ENCODE measurements at places on chromosomes 5 and 9.

- DNase-seq, result no peak
These were observed 22.3 kb downstream of the ANKRD31 start for GRCh38 chr5:75214409-75214808.

DNA sequence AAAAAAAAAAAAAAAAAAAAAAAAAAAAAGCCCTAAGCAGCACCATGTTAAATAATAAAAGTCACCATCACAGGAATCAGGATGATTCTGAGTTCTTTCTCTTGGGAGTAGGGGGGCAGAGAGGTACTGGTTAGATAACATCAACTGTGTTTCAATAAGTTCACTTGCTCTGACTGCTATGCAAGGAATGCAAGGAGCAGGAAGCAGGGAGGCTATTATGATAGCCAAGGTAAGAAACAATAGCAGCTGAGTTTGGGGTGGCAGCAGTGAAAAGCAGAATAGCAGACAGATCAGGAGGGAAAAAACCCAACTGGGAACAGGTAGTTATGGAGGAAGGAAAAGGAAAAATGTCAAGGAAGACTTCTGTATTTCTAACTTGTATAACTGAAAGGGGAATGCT, 8.2 kb downstream of the CEP120 start:
- no peak for DNase-seq

- DNase-seq, result no peak
These were observed 211.1 kb downstream of the DMRTA1 start for GRCh38 chr9:22657713-22658112.

GRCh38 chr5:26940994-26941393, 97.4 kb downstream of the CDH9 start:
- DNase-seq, result no peak

GRCh38 chr9:87604886-87605588, 107.4 kb downstream of the DAPK1 start:
- DNase-seq, result no peak

DNA sequence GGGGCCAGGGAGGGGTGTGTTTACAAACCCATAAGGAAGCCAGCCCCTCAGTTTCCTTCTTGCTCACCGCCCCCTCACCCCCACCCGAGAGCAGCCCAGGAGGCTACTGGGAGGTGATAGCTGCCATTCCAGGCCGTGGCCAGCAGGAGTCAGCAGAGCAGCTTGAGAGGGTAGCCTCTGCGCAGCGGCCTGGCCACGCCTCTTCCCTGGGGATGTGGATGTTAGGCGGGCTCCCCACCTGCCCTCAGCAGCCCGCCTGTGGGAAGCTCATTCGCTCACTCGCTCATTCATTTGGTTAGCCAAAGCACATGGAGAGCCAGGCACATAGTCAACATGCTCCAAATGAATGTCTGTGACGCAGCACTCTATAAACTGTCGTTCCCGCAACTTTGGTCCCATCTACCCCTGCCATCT, 6.1 kb upstream of the DPM2 start:
- peak; percentile 78 for DNase-seq

DNA sequence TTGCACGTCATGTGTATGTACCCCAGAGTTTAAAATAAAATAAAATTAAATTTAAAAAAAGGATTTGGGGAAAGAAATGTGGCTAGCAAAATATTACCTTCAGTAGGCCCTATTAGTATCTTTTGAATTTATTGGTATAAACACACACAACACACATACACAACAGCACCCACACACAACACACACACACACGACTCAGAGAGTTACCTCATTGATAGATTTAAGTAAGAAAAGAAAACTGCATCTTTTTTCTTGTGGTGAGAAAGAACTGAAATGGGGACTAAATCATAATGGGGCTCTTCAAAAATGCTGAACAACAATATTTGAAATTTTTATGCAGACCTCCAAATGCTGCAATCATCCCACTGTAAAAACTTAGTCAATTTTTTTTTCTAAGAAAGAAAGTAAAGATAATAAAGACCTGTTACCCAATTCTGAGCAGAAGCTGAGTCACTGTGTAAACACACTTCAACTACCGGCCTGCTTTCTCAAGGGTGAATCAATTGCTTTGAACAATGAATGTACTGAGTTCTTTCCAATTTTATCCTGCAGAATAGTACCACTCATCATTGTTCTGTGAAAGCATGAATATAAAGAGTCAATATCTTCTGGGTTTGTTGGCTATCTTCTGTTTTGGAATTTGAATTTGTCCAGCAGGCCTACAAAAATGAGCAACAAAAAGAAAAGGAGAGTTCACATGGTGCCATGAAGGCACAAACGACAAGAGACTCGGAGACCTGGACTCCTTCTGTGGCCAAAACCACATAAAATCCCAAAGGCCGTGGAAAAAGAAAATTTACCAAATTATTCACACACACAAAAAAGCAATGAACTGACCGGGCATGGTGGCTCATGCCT, 57.9 kb upstream of the CCNG1 start:
- no peak for DNase-seq

GRCh38 chr5:172151661-172152210, 36.3 kb downstream of the STK10 start:
- DNase-seq, result no peak

GRCh38 chr9:79477241-79477840, 94.4 kb upstream of the TLE4 start:
- no peak for DNase-seq

DNA sequence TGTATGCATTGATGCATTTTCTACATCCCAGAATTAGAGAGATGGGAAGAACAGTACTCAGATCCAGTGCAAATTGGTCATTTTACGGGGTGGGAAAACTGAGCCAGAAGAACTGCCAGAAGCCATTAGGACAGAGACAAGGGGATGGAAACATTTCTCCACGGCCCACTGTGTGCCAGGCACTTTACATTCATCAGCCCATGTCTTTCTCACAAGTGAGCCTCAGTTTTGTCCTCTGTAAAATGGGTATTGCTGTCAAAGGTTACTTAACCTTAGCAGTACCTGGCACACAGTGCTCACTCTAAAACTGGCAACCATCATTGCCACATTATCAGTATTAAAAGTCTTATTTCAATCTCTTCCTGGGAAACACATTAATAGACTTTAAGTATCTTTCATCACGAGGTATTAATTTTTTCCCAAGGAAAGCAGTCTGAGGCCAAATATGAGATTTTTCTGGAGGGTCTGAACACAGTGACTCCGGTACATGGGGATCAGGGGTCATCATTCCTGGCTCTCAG, 5.2 kb downstream of the DUSP1 start:
- DNase-seq, result peak; percentile 22

GRCh38 chr5:147688656-147689356, 93.7 kb downstream of the JAKMIP2 start:
- no peak for DNase-seq

DNA sequence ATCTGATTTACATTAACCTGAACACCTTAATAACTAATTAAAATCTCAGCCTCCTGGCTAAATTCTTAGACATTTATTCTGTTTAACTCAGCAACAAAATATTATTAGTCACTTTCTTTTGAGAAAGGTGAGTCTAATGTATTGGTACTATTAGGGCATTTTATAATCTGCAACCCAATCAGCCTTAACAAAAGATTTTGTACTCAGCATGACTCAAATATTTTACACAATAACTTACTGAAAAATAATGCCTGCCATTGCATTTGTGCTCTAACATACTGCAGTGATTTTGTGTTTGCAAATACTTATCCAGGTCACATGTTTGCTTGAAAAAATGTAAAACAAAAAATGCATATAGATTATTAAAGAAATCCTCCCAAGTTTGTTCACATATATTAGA, 1129.9 kb downstream of the TAF11L14 start:
- DNase-seq, result no peak

DNA sequence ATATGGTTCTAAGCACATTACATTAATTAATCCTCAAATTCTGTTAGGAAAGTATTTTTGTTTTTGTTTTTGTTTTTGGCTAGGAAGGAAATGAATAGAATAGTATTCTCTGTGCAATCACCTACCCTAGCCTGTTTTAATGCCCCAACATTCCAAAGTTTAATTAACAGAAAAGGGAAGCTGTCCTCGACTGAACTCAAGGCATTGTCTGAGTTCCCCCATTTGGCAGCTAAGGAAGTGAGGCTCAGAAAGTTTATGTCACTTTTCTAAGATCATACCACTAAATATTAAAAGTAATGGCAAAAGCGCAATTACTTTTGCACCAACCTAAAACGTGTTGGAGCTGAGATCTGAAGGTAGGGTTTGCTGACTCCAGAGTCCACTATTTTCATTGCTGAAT, 59.8 kb downstream of the FGF1 start:
- DNase-seq, result no peak

DNA sequence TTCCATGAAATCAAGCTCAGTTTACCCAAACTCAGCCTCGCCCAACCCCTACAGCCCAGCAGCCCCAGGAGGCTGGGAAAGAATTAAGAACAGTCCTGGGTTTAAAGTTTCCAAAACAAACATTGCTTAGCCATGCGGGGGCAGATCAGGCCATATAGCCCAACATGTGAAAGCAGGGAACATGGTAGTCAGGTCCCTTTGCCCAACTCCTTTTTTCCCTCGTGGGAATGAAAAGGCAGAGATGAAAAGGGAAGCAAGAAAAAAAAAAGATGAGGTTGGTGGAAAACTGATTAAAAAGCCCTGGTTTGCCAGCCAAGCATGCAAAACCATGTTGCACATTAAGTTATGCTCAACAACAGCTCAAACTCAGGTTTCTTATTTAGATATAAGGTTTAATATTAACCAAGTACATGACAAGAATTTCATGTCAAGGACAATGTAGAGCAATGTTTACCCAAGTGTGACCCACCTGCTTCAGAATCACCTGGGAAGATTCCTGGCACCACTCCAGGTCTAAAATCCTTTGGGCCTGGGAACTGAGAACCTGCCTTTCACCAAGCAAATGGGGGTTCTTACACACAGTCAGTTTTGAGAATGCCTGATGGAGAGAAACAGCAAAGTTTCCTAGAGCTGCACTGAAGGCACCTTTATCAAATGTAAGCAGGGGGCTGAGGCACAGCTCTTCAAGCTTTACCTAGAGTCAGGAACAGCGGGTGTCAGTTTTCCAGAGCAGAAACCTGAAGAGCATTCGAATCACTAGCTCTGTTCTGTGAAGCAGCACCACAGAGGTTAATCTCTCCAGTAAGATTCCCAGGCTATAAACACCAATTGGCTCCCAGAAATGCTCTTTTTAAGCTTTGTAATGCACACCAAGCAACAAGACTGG, 1.7 kb downstream of the FREM1 start:
- no peak for DNase-seq

- no peak for DNase-seq
These were observed 59.5 kb upstream of the TLE4 start for GRCh38 chr9:79512251-79512650.

DNA sequence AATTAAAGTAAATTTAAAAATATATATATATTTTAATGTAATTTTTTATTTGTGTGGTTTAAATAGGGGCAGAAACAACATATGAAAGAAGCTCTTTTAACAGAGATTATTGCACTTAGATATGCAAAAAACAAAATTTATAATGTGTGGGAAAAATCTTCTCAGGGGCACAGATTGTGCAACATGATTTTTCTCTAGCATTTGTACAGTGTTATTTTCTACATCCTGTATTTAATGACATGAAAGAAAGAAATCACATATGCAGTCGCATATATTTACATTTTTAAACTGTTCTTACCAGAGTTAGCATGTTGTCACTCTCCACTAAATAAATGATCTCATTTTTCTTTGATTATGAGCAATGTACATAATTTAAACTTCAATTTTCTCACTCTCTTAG, 265.3 kb upstream of the CTNND2 start:
- no peak for DNase-seq

GRCh38 chr5:180133971-180134508, 62.5 kb upstream of the RNF130 start:
- no peak for DNase-seq

DNA sequence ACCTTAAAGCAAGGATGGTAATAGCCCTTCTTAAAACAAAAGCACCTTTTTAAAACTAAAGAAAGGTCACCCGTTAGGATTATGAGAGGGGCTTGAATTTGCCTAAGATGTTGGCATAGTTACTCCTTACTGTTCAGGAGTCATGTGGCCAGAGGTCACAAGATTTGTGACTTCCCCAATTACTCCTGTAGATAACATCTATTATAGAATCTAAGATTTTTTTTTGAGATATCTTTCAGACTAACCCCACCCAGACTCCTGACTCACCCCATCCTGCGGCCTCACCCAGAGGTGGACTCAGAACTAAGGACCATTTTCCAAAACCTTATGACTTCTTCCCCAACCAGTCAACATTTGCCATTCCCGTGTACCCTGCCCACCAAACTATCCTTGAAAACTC, 2.4 kb downstream of the CD180 start:
- DNase-seq, result no peak

- no peak for DNase-seq
These were observed 134.9 kb upstream of the CHD1 start for GRCh38 chr5:99063737-99064136.

GRCh38 chr5:168749391-168750100, 170.4 kb upstream of the PANK3 start:
- DNase-seq, result no peak

DNA sequence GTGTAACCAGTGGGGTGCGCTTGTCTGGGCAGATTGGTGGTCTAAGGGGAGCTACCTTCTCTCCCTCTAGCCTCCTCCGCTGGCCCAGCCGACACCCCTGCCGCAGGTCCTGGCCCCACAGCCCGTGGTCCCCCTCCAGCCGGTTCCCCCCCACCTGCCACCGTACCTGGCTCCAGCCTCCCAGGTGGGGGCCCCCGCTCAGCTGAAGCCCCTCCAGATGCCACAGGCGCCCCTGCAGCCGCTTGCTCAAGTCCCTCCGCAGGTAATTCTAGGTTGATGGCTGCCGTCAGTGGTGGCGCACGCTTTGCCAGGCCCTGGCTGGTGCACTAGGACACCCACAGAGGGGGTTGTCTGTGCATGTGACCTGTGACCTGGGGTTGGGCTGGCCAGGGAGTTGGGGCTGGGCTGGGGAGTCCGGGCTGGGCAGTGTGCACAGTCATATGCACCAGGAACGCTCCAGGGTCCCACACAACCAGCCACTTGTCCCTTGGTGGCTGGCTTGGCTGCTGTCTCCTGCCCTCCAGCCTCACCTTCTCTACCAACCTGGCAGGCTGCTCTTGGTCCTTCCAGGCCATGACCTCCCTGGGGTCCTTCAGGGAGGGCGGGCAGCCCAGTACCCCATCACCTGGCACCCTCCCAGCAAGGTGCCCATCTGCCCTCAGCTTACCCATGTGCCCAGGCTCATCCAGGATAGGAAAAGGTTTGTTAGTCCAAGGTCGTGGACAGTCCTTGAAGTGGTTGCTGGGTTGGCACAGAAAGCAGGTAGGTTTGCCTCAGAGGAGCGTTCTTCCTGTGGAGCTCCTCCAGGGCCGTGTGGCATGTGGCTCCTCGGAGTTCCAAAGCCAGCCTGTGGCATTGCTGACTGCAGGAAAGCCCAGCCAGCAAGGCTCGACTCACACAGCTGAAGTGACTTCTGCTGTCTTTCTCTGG, 73.2 kb downstream of the WNK2 start:
- DNase-seq, result no peak
